GM23338 (cell line): ENCODE measurements at places on chromosomes 2 and 18. TPM values are rescaled to one million over a fixed set of nuclear protein-coding genes. Genes with fewer than 3 reads are reported as not detected.

POTEJ gene
- total RNA-seq: 0.63 TPM in 1 of 2 replicates, not detected in the other

PJVK gene
- total RNA-seq: 2.1 and 3.0 TPM in 2 replicates

TPGS2 gene
- total RNA-seq: 167 and 173 TPM in 2 replicates

AGXT gene
- total RNA-seq: not detected in 2 replicates

HOXD11 gene
- total RNA-seq: not detected in 2 replicates

LNPK gene
- 6.1 and 8.1 TPM in 2 replicates for total RNA-seq

ST3GAL5 gene
- 7.9 and 8.9 TPM in 2 replicates for total RNA-seq

RFTN2 gene
- total RNA-seq: 0.42 and 1.0 TPM in 2 replicates

BARD1 gene
- total RNA-seq: 31.1 and 33.9 TPM in 2 replicates

EVX2 gene
- 0.03 and 0.04 TPM in 2 replicates for total RNA-seq

LYPD6 gene
- 10.9 and 12.4 TPM in 2 replicates for total RNA-seq

- DNase-seq: no peak
Measured at GRCh38 chr18:3485153-3486149, 35.5 kb downstream of the TGIF1 start.

DNA sequence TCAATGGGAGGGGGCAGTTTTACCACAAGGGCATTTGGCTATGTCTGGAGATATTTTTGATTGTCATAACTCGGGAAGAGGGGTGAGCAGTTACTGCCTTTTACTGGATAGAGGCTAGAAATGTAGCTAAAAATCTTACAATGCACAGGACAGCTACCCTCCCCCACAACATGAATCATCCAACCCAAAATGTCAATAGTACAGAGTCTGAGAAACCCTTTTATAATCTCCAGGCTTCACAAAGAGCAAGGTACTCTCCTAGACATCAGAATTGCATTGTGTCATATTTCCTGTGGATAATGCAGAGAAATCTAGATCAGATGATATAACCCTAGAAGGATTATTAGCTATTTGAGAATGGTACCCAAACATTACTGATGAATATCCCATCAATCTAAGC lies 277.1 kb upstream of the NRP2 start:
- no peak for DNase-seq

GRCh38 chr18:2681993-2682603 lies 26.6 kb downstream of the SMCHD1 start:
- DNase-seq: no peak

DNA sequence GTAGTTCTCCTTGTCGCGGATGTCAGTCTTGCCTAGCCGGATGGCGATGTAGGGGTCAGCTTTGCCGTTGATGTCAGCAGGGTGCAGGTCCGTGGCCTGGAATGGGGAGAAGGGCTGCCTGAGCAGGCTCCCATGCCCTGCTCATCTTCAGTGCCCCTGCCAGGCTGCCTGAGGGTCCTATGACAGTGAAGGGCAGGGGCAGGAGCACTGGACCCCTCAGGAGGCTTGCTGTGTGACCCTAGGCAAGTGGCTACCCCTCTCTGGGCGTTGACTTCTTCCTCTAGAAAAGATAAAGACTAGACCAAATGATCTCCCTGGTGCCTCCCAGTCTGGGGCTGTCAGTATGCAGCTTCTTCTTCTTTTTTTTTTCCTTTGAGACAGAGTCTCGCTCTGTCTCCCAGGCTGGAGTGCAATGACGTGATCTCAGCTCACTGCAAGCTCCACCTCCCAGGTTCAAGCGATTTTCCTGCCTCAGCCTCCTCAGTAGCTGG lies 11.9 kb downstream of the OTOF start:
- DNase-seq: no peak

- no peak for DNase-seq
Measured at GRCh38 chr2:22273853-22274252, 1111.1 kb upstream of the KLHL29 start.

DNA sequence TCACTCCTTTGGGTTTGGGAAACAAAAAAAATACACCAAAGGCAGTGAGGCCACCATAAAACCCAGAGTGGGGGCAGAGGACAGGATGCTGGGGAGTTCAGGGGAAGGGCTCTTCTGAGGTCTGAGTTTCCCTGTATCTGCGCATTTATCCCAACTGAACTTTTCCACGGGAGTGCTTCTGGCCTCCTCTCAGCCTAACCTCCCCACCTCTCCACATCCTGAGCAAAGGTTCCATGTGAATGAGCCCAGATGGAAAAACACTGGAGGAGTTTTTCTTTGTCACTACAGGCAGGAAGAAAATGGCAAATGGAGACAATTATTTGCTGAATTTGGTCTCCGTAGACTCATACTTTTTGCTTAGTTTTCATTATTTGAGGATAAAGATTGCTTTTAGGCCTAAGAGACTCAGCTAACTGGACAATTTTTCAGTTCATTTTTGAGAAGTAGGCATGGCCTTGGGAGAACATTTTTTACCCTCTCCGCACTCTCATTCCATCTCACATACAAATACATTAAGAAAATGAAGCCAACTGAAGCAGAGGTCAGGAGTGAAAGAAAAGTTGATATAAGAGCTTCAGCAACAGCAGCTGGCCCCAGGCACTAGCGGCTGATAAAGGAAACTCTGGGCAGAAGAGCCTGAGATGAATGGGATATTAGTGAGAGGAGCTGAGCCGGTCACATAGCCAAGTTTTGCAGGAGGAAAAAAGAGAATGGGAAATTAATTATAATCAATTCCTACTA lies 82.6 kb upstream of the CYP1B1 start:
- no peak for DNase-seq

- DNase-seq: no peak
Measured at GRCh38 chr2:54605836-54606235, 117.6 kb upstream of the EML6 start.

GRCh38 chr2:231512222-231512621 lies 18.0 kb downstream of the NMUR1 start:
- no peak for DNase-seq

GRCh38 chr18:64287926-64288325 lies 139.0 kb upstream of the LINC00305 start:
- no peak for DNase-seq

DNA sequence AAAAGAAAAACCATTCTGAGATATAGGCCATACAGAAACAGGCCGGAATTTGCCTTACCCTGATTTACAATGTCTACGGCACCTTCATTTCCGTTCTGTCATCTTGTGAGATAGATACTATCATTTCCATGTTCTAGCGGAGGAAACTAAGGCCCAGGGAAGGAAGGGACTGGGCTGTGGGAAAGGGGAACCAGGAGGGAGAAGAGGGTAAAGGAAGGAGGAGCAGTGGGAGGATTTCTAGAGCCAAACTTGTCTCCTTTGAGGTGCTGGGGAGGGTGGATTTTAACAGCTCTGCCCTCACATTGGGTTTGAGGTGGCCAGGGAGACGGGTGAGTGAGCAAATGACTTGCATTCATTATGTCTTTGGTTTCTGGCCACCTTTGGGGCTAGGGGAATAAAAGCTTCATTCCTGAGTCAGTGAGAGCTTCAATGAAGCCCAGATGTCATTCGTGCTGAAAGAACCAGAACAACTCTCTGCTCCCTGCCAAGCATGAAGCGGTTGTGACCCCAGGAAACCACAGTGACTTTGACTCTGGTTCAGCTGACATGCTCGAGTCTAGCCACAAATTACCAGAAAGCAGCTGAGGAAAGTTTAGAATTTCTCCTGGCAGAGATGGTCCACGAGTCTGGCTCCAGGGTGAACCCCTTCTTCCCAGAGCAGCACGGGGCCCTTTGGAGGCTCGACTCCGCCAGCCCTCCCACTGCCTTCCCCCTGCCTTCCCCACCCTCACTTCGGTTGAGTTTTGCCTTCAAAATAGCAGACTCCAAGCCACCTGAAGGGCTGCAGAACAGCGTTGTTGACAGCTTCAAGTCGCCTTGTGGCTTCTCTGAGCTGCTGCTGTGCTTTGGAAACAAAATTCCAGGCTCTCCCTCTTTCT lies 3.8 kb downstream of the ACTG2 start:
- DNase-seq: peak; percentile 13

DNA sequence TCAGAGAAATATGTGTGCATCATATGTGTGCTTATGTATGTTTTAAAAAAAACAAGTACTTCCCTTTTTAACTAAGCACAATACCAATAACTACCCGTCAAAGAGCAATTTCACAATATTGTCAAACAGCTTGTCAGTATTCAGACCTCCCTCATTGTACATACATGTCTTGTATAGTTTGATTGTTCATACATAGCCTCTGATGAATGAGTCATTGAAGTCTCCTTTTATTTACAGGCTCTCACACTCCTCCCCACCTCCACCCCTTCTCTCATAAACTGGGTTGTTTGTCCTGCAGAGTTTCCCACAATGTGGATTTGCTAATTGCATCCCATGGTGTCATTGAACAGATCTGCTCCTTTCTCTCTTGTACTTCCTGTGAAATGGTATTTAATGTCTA lies 132.8 kb upstream of the L3MBTL4 start:
- DNase-seq: no peak

DNA sequence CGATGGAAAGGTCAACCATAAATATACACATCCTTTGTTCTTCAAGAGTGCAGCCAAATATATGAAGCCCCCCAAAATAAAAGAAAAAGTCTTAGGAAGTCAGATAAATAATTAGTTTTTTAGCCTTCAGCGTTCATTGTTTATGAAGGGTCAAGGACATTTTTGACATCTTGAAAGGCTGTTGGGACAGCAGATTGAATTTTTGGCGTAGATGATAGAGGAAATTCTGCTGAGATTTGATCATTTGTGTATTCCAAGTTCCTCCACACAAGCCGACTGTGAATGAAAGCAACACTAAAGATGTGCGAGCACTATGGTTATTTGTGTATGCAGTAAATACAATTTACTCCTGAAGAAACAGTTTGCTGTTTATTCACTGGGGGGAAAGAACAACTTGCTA lies 177.8 kb upstream of the PARD3B start:
- no peak for DNase-seq

GRCh38 chr2:204691911-204692510 lies 146.7 kb downstream of the PARD3B start:
- DNase-seq: peak; percentile 85

- DNase-seq: peak; percentile 70
Measured at GRCh38 chr18:47917923-47918610, 12.4 kb downstream of the SMAD2 start.

GRCh38 chr2:149587950-149588487 lies 444 bp upstream of the MMADHC start:
- peak; percentile 11 for DNase-seq

DNA sequence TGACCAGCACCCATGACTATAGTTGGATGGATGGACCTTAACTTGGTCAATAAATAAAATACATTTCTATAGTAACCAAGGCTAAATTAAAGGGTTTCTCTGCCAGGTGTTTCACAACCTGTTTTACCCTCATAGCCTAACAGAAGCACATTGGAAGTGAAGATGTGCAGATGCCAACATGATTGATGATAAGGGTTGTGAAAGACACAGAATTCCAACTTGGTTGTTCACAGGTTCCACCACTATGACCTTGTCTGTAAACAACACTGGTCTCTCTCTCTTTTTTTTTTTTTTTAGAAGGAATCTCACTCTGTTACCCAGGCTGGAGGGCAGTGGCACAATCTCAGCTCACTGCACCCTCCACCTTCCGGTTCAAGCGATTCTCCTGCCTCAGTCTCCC lies 37.5 kb upstream of the PTH2R start:
- no peak for DNase-seq

DNA sequence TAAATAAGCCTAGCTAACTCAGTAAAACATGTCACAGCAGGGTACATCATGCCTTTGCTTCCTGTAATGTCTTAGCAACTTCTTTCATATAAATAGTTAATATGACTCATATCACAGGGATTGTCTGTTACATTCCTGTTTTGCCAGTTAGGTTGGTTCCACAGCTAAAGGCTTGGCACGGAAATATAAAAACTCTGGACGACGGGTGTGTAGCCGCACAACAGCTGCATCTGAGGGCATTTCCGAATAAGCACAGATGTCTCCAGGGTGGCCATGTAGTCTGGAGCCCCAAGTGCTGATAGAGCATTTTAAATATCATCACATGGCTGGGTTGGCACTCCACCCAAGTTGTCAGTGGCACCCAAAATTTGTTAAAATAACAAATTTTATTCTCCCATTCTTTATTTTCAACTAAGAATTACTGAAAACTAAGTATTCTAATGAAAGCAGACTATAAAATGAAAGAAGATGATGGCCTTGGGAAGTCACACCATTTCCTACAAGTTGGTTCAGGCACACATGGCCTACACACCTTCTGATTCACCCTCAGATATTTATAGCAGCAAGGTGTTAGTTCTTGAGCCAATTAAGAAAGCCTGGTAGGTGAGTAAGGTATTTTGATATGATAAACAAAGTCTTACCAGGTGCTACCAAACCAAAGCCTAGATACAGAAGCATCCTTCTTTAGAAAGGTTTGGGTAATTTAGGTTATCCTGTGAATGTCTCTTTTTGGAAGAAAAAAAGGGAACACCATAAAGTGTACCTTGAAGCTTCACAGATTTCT lies 61.8 kb upstream of the STK17B start:
- DNase-seq: no peak

DNA sequence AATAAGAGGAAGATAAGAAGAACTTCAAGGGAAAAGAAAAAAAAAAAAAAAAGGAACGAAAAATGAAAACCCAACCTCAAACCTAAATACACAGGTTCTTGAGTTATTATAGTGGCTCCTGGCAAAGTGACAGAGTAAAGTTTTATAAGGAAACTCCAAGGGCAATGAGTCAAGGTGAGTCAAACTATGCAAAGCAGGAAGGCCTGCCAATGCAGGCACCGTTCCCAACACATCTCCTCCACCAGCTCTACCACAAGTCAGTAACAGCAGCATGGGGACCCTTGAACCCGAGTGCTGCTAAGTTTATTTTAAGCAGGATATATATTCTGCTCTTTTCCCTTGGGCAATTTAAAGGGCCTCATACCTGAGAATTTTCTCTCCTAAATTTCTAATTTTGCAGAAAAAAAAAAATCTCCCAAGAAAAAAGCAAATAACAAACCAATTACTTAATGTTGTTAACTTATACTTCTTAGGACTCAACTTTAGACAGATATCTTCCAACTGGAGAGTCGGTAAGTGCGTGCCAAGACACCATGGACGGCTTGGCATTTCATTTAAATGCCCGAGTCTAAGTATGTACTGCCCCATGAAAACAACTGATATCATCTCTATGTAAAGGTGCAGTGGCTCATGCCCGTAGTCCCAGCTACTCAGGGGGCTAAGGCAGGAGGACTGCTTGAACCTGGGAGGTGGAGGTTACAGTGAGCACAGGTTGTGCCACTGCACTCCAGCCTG lies 75.7 kb upstream of the TFCP2L1 start:
- no peak for DNase-seq

GRCh38 chr18:74774486-74774885 lies 176.8 kb downstream of the ZNF407 start:
- no peak for DNase-seq
